AG09309 (cell line): ENCODE measurements at places on chromosomes 12 and 14.
A peak's percentile ranks its signal among the peaks of the same experiment; 100 is the strongest.

GRCh38 chr12:25713264-25713663 is 160.2 kb upstream of the LMNTD1 start:
- no peak for DNase-seq

DNA sequence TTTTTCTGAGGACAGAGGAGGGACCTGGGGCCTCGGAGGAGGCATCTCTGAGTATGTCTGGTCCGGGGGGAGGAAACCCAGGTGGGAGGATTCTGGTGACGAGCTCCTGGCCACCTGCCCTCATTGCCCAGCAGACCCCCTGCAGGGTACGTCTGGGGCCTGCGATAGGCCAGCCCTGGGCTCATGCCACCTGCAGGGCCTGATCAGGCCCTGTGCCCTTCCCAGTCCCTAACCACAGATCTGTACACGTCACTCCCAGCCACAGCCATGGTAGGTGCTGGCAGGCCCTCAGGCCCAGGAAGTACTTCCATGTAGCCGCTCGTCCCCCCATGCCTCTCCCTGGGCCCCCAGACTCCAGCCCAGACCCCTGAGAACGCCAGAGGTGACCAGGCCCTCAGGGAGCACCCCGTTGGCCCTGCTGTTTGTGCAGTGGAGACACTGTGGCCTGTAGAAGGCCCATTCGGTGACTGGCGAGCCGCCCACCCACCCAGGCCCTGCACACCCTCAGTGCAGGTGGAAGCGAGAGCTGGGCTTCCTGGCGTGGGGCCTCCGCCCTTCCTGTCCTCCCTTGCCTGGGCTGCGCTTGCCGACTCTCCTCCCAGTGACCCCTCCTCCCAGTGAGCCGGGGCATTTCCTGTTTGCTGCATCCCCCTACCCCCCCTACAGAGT is 5.7 kb downstream of the INF2 start:
- no peak for DNase-seq

DNA sequence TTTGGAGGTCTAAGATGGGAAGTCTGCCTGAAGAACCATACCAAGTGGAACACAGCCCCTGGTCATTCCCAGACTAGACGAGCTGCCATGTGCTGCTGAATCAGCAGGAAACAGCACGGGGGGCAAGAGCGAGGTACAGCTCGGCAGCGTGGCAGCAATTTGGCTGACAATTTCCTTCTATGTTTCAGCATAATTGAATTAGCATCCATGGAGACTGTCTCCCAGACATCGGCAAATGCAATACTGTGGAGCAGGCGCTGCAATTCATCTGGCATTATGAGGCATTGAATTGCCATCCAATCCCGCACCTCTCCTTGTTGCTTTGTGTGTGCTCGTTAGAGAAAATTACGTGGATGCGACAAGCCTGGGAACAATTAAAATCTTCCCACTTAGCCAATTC is 46.0 kb upstream of the CCDC60 start:
- DNase-seq: no peak

GRCh38 chr12:32522331-32523221 is 123.2 kb downstream of the FGD4 start:
- DNase-seq: no peak

DNA sequence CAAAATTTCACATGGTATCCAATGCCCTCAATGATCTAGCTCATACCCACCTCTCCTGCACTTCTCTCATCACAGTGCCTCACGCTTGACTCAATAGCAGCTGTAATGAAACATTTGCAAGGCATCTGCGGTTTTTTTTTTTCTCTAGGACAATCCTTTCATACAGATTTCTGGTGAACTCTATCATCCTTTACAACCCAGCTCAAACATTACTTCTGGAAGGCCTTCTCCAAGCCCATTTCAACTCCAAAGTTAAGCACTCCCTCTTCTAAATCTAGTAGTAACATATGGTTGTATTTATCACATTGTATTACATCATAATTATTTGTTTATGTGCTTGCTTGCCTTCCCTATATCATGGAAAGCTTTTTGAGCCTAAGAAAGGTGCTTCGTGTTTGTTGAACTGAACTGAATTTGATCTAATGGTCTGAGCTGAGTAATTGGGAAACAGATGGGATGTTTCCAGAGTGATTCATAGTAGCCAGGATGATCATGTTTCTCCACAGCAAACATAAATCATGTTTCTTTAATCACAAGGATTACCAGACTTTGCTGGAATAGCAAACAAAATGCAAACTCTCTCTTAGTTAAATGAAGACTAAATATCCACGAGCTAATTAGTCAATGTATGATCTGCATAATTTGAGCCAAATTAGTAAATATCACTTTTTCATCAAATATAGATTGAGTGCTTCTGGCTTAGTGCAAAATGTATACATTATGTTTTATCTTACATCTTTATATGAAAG is 14.3 kb downstream of the CFL2 start:
- DNase-seq: peak; percentile 78

DNA sequence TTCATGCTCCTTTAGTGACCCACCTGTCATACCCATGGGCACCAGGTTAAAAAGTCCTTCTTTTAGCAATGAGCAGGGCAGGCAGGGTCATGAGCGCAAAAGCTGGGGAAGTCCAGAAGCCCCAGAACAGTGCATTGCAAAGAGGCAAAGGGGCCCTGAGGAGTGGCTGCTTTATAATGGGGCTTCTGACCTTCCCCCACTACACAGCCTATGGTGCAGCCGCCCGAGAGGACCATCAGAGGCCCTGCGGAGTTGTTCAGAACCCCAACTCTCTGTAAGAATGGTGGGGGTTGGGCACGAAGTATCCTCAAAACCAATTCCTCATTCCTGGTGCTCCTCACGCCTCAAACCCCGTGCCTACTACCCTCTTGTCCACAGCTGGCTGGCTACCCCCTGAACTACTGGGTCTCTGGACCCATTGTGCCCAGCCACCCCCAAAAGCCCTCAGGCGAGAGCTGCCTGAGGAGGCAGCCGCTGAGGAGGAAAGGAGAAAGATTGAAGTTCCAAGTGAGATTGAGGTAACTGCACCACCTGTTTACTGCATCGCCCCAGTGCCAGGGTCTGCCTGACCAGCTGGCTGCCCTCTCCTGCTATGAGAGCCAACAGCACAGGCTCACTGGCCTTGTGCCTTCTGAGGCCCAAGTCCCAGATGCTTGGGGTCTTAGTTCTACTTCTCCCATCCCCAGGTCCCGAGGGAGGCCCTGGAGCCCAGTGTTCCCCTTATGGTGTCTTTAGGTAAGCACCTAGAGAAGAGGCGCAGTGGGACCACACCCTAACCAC is 6.7 kb downstream of the REC8 start:
- no peak for DNase-seq

GRCh38 chr12:128204711-128205110 is 62.3 kb upstream of the TMEM132C start:
- no peak for DNase-seq

DNA sequence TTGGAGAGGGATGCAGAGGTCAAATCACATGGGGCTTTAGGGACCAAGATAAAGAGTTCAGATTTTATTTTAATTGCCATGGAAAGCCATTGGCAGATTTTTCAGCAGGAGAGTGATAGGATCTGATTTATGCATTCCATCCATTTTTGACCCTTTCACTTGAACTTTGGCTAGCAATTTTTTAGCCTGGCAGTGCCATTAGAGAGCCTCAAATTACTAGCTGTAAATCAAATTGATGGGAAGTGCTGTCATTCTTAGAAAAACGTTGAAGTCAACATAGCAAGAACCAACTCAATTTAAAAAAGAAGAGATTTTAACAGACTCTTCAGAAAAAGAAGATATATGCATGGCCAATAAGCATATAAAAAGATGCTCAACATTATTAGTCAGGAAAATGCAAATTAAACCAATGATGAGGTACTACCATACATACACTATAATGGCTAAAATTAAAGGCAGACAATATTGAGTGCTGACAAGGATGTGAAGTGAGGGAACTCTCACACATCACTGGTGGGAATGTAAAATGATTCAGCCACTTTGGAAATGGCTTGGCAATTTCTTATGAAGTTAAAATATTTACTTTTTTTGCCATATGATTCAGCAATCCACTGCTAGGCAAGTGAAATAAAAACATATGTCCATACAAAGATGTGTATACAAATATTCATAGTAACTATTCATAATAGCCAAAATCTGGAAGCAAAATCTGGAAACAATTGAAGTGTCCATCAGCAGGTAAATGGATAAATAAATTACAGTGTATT is 89.7 kb downstream of the PTCSC3 start:
- no peak for DNase-seq

- no peak for DNase-seq
Observed at GRCh38 chr12:87815771-87816585, 213.2 kb downstream of the C12orf50 start.

- no peak for DNase-seq
Observed at GRCh38 chr12:94633401-94633800, 17.0 kb downstream of the TMCC3 start.

GRCh38 chr12:68771223-68771925 is 25.4 kb downstream of the SLC35E3 start:
- DNase-seq: no peak

- no peak for DNase-seq
Observed at GRCh38 chr12:82688035-82688501, 1.4 kb downstream of the TMTC2 start.

DNA sequence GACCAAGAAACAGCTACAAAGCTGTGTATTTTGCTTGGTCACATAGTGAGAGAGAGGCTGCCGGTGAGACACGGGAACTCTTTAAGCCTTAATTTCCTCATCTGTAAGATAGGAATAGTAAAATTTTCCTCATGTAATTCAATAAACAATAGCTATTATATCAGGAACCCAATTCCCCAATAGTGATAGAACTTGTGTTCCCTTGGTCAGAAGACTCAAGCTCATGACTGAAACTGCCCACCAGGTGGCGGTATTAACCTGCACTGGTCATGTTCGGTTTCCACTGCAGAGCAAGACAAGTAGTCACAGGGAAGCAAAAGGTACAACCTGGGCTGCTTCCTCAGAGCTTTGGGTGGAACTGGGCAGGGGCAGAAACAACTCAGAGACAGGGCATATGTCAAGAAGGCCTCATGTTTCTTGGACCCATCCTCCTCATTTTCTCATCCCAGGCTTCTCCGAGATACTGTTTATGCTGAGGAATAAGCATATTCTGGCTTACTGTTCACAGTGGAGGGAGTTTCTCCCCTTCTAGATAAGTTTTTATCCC is 4.2 kb upstream of the AJUBA start:
- no peak for DNase-seq

GRCh38 chr12:62910549-62911169 is 24.3 kb downstream of the PPM1H start:
- no peak for DNase-seq

- no peak for DNase-seq
Observed at GRCh38 chr14:57816568-57817284, 49.2 kb downstream of the SLC35F4 start.

GRCh38 chr12:57027011-57027804 is 10.9 kb upstream of the TAC3 start:
- no peak for DNase-seq

DNA sequence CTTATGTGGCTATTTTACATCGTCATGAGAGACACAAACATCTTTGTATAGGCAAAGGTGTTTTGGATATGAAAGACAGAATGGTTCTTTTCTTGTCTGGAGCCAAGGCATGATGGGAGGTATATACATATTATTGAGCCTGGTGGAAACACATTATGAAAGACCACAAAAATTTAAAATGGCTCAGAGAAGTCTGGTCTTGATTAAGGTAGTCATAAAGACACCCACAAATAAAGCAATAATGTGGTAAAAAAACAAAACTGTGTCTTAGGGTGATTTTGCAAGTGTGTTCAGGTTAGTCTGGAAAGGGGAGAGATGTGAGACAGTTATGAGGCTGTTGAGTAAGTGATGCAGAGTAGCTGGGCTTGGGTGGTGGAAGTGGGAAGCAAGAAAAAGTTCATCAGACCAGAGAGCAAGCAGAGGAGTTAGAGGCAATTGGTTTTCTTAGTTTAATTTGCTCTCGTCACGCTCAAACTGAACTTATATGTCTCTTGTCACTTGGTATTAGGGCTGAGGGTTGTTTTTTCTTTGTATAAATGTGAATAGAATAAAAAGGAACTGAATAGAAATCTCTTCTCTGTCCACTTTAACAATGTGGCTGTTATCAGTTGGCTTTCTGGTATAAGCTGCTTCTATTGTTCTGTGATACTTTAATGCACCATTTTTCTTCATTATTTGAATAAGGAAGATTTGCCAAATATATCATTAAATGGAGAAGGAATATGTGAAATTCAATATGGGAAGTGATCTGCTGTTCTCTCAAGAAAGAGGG is 115.0 kb downstream of the AKAP6 start:
- peak; percentile 41 for DNase-seq

GRCh38 chr14:99378782-99379214 is 101.9 kb downstream of the SETD3 start:
- no peak for DNase-seq

- no peak for DNase-seq
Observed at GRCh38 chr12:65045269-65045668, 75.8 kb downstream of the WIF1 start.

DNA sequence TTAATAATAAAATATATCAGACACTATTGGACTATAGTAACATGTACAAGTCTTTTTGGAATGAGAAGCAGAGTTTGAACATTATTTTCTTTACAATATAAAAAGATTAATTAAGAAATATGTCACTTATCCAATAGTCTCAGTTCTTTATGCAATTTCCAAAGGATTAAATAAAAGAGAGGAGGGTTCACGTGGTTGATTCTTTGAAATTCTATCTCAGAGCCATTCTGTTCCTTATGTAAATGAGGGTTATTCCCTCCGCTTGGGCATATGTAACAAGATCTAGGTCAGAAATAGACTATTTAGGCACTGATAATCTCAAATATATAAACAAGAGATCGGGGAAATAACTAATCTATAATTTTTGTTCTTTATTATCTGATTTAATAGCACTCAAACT is 2.1 kb upstream of the TUBA1A start:
- no peak for DNase-seq

DNA sequence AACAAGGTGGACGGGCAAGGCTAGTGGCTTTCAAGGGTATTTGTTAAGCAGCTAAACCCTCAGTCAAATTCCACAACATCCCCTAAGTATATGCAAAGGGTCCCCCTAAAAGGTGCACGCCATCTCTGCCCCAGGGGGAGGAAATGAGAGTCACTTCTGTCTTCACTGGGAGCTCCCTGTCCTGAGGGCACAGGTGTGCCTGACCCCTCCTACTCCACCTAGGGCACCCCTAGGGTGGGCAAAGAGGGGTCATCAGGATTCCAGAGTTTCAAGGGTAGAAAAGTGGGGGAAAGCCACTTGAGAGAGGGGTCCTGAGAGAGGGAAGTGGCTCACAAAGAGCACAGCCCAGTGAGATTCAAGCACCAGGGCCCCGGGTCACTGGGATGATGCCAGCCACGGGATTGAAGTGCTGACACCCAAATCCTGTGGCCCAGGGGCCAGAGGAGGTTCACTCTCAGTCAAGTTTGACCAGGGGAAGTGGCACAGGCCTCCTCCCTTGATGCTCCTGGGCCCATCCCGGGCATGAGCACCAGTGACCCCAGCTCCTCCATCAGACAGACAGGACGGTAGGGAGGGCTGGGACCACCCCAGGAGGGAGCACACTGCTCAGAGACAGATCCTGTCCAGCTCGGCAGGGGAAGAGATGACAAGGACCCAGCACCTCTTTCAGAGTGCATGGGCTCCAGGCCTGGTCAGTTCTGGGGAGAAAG is 82.3 kb upstream of the BCL11B start:
- DNase-seq: no peak

GRCh38 chr12:17550011-17550410 is 540.0 kb downstream of the RERGL start:
- DNase-seq: no peak
